ENCODE measurements at places on chromosomes 1 and 21. TPM values are rescaled to one million over a fixed set of nuclear protein-coding genes. Genes with fewer than 3 reads are reported as not detected.

The ADAM15 gene
- polyA plus RNA-seq = 55.1 TPM

The AMY1C gene
- not detected for polyA plus RNA-seq

The SPTA1 gene
- polyA plus RNA-seq = not detected

The IFI44 gene
- 2.2 TPM for polyA plus RNA-seq

The ALX3 gene
- polyA plus RNA-seq = 4.3 TPM

The BTG3 gene
- 38.9 TPM for polyA plus RNA-seq

The S100A1 gene
- 0.71 TPM for polyA plus RNA-seq

The CCDC181 gene
- polyA plus RNA-seq = not detected

The HIVEP3 gene
- polyA plus RNA-seq = 4.0 TPM

The SPRR1A gene
- polyA plus RNA-seq = not detected

The FNDC10 gene
- 4.4 TPM for polyA plus RNA-seq

The EDARADD gene
- polyA plus RNA-seq = not detected

The IGFN1 gene
- not detected for polyA plus RNA-seq

The OR2T11 gene
- polyA plus RNA-seq = not detected

The WNT3A gene
- not detected for polyA plus RNA-seq

The TRNP1 gene
- 68.9 TPM for polyA plus RNA-seq

The RHD gene
- polyA plus RNA-seq = 0.10 TPM

The DCST2 gene
- polyA plus RNA-seq = 0.38 TPM

The S100A5 gene
- polyA plus RNA-seq = 0.40 TPM

The SFN gene
- polyA plus RNA-seq = not detected

The LAMC2 gene
- 0.96 TPM for polyA plus RNA-seq
